Esophagus muscularis mucosa (tissue), 4 donors: ENCODE measurements at places on chromosomes 4 and X.

DNA sequence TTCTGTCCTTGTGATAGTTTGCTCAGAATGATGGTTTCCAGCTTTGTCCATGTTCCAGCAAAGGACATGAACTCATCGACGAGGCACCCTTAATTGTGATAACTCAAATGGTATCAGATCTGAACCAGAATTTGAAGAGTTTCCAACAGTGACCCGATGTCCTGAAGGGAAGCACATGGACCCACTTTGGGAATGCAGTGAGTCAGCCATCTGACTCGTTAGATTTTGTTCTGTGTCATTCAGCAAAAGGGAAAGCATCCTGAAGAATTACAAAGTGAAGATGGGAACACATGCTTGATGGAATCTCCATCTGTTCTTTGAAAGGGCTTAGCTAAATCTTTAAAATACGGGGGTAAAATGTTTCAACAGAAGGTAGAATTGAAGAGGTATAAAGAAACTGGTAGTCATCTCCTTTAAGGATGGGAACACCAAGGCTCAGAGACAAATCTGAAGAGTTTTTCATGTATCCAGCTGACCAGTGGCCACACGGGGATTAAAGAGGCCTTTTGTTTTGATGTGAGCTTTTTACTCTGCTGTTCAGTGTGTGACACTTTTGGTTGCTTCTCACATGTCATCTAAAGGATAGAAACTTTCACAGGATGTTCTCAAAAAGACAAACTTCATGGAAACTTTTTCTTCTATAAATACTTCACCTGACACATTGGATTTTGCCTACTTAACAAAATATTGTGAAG lies 393.8 kb downstream of the INPP4B start:
- H3K27me3 ChIP-seq = no peaks in the 10 kb centered on the region
- DNase-seq = no peak
- no peak overlapping the region for H3K4me3 ChIP-seq
- H3K27ac ChIP-seq = no peak overlapping the region

- H3K4me1 ChIP-seq = peaks cover 19% of the 10 kb centered on the region
- no peak overlapping the region for H3K27ac ChIP-seq
- no peaks in the 10 kb centered on the region for H3K27me3 ChIP-seq
- no peak for DNase-seq
Observed at GRCh38 chr4:7429601-7430078, 5.1 kb downstream of the PSAPL1 start.

- no peak overlapping the region for H3K27ac ChIP-seq
- no peaks in the 10 kb centered on the region for H3K36me3 ChIP-seq
- no peaks in the 10 kb centered on the region for H3K27me3 ChIP-seq
- DNase-seq = no peak
Observed at GRCh38 chr4:6538575-6538974, 36.4 kb upstream of the MAN2B2 start.

GRCh38 chr4:3879681-3880614 lies 113.8 kb downstream of the ADRA2C start:
- DNase-seq = no peak
- no peak overlapping the region for H3K4me3 ChIP-seq
- peaks cover 17% of the 10 kb centered on the region for H3K27me3 ChIP-seq
- H3K36me3 ChIP-seq = no peaks in the 10 kb centered on the region
- peaks cover 18% of the 10 kb centered on the region for H3K4me1 ChIP-seq

GRCh38 chrX:34778916-34779315 lies 121.8 kb upstream of the TMEM47 start:
- DNase-seq = no peak
- H3K36me3 ChIP-seq = no peaks in the 10 kb centered on the region
- H3K4me1 ChIP-seq = no peaks in the 10 kb centered on the region
- H3K27ac ChIP-seq = no peak overlapping the region
- no peaks in the 10 kb centered on the region for H3K27me3 ChIP-seq
- H3K4me3 ChIP-seq = no peak overlapping the region

GRCh38 chrX:123989235-123989634 lies 27.7 kb downstream of the STAG2 start:
- no peaks in the 10 kb centered on the region for H3K36me3 ChIP-seq
- DNase-seq = no peak
- H3K4me3 ChIP-seq = no peak overlapping the region
- H3K27ac ChIP-seq = no peak overlapping the region
